ENCODE measurements at places on chromosomes 13 and 19.

- no peak for DNase-seq
Measured at GRCh38 chr19:35959040-35959967, 23.1 kb downstream of the LRFN3 start.

DNA sequence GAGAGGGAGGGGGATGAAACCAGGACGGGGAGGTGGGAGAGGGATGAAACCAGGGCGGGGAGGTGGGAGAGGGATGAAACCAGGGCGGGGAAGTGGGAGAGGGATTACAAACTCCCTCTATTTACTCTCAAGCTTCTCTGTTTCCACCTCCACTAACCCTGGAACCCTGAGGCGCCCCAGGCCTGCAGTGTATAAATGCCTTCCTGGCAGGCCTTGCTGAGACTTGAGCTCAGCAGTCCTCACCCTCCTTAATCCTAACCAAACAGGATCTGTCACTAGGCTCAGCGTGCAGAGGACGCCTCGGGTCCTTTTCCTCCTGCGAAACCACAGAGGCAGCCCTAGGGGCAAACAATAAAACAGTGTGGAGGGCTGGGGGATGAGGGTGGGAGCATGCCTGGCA is 32.1 kb upstream of the OR1M1 start:
- no peak for DNase-seq

DNA sequence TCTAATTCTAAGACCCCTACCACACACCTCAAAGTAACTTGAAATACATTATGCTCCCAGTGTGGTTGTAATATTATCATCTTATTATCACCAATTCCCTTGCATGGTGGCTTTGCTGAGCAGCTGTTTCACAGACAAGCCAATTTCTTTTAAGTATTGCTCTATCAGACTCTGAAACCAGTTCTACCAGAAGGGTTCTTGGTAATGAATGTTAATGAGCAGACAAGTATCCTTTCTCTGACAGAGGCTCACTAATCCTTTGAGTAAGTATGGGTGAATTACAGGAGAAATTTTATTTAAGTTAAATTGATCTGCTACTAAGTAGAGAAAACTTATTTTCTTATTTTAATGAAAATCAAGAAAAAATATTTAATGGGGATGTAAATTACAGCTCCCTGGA is 326.0 kb downstream of the GPC6 start:
- no peak for DNase-seq

DNA sequence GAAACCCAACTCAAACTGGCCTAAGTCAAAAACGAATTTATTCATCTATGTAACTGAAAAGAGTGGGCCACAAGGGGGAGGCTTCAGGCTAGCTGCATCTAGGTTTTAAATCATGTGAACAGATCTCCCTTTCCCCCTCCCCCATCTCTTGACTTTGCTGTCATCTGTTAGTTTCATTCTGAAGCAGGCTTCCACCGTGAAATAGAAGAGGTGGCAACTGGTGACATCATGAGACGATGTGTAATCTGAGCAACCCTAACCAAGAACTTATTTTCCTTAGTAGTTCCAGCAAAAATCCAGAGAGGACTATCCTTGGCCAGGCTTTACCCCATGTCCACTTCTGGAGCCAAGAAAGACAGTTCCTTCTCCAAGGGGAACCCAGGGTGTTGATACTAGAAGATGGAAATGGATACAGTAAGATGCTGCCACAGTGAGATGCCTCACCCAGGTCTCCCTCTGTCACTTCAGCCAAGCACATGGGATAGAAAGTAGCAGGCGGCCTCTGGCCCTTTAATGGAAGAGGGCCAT is 9.4 kb downstream of the SAMD4B start:
- DNase-seq: no peak

DNA sequence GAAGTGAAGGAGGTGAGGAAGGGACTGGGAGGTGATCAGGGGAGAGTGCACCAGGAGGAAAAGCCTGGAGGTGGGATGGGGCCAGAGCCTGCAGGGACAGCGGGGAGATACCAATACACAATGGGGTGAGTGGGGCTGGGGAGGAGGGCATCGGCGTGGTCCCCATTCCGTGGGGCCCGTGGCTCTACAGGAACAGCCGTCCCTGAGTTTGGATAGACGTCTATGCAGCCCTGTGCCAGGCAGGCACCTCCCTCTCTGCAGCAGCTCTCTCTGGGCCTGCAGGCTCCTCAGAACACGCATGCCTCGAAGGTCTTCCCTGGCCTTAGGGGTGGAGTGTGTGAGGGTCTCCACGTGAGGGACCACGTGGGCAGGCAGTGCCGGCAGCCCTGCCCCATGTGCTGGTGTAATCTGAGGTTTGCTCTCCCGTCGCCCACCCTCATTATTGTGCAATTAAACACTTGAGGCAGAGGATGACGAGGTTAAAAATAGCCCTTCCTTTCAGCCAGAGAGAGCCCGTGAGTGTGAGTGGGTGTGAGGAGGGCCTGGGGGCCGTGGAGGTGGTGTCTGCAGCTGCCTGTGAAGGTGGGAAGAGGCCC is 16.5 kb downstream of the C2CD4C start:
- no peak for DNase-seq

- no peak for DNase-seq
Measured at GRCh38 chr19:29259153-29259552, 46.2 kb upstream of the UQCRFS1 start.

- no peak for DNase-seq
Measured at GRCh38 chr19:53461866-53462265, 5.7 kb upstream of the ZNF813 start.

- DNase-seq: no peak
Measured at GRCh38 chr19:3655402-3656072, 28.9 kb upstream of the CACTIN start.

DNA sequence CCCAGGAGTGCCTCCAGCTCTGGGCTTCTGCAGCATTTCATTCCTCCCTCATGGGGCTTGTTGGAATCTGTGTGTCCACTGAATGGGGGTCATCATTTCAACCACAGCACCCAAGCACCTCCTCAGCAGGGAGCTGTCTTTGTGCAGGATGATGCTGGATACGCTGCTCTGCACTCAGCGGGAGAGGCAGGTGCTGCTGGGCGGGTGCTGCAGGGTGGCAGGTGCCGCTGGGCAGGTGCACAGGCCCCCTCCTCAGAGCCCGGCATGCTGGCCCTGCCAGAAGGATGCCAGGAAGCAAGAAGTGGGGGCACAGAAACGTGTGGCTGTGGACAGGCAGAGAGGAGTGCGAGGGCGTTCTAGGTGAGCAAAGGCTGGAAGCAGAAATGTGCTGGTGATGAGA is 121.8 kb upstream of the VSTM2B start:
- no peak for DNase-seq

DNA sequence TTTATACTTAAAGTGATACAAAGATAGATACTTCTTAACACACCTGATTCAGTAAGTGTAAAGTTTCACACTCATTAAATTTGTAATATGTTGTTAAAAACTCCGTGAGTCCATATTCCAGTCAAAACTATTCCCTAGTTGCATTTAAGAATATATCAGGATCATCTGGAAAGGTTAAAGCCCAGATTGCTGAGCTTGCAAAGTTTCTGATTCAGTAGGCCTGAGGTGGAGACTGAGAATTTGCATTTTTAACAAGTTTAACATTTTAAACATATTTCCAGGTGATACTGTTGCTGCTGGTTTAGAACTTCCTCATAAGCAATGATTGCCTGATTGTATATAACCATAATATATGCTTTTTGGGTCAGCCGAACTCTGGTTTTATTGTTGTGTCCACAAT is 1998.6 kb upstream of the PCDH20 start:
- DNase-seq: no peak

DNA sequence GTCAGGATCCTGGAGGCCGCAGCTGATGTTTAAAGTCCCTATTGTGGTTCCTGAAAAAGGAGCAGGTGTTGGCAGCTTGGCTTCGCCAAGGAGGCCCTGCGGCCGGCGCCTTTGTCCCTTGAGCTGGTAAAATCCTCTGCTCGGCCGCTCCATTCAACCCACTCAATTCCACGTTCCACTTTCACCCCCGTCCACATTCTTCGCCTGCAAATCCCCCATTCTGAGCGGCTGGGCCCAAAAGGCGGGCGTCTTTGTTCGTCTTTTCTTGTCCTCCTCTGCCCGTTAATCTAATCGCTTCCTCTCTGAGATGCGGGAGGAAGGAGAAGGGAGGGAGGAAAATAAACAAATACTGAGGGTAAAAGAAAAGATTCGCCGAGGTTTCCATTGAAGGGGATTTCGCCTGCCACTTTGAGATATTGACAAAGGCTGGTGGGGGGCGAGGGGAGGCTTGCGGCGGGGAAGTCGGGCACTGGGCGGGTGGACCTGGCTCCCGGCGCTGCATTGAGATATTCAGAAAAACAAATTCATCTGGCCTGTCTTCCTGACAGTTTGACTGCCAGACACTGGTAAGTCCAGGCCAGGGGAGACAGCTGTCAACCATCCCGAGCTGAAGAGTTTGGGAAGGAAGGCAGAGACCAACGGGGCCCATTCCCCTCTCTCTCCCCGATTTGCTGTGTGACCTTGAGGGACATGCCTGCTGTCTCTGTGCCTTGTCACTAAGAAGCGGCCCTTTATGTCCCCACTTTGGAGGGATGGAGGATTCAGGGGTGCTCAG is 37.6 kb downstream of the ZNRF4 start:
- DNase-seq: no peak

DNA sequence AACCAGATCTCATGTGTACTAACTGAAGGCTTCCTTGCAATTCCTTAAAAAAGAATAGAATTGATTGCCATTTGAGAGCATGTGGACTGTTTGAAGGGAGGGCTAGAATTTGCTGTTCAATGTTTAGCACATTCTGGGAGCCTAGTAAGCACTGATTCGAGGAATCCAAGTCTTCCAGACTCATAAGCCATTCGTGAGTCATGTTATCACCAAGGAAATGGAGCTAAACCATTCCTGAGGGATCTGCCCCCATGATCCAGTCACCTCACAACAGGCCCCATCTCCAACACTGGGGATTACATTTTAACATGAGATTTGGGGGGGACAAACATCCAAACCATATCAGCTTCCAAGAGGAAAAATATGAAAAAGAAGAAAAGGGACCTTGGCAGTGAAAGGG is 276.4 kb downstream of the KCNRG start:
- DNase-seq: no peak

- peak; percentile 62 for DNase-seq
Measured at GRCh38 chr13:46171217-46171616, 10.8 kb downstream of the LCP1 start.

GRCh38 chr19:54106716-54107115 is 4.1 kb downstream of the NDUFA3 start:
- no peak for DNase-seq

DNA sequence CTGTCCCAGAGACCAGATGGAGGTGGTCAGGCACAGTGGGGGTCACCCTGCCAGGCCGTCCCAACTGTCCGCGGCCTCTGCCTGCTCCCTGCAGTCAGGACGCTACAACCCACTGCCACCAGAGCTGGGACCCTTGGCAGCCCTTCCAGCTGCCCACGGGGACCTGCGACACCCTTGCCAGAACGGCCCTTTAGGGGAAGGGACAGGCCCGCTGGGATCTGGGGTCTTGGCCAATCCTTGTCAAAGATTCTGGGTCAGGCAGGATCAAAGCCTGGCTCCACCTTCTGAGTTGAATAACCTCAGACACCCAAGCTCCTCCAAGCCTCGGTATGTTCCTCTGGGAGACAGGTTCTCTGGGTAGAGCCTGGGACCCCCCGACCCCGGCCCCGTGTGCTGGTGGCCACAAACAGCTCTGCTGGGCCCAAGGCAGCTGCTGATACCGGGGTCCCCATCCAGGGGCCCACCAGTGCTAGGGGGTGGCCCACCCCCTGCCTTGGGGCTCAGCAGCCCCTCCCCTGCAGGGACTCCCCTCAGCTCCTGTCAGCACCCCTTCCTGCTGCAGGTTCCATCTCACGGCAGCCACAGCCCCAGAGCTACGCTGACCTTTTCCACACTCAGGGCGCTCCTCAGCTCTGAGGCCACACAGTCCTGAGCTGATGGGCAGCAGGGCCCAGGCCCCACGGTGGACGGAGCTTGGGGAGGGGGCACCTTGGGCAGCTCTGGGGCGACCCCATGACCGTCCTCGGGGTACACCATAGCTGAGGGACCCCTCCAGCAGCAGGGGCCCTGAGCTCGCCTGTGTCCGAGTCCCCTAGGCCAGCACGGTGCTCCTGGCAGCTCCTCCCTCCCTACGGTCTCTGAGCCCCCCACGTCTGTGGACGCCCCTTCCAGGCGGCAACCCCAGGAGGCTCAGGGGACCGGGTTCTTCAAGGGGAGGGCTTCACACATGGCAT is 18.4 kb downstream of the SBNO2 start:
- no peak for DNase-seq

- DNase-seq: no peak
Measured at GRCh38 chr13:91406619-91407018, 8.2 kb downstream of the GPC5 start.

- no peak for DNase-seq
Measured at GRCh38 chr19:23420824-23421223, 25.6 kb upstream of the ZNF91 start.

DNA sequence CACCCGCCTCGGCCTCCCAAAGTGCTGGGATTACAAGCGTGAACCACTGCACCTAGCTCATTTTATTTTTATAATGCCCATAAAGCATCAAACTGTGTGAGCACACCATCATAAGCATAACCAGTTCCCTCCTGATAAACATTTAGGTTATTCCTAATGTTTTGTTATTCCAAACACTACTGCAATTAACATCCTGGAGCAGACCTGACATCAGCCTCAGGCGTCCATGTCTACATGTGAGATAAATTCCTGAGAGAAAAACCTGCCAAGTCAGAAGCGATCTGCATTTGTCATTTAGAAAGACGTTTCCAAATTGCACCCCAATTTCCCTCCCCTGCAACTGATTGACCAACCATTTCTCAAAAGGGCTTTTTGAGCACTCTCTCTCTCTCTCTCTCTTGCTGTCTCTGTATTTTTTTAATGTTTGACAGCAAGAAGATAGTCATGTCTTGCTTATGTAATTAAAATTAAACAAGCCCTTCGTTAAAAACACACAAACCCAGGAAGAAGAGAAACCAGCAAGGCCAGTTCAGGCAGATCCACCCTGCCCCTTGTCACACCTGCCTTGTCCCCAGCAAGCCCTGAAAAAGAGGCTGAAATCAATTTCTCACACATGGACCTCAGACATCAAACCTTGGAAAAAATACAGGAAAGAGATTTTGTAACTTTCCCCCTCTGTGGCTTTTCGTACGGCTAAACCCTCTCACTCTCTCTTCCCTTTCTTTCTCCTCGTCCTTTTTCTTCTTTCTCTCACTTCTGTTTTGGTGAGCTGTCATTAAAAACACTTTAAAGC is 9.9 kb downstream of the LYPD3 start:
- DNase-seq: no peak

GRCh38 chr19:3618144-3618810 is 8.3 kb downstream of the CACTIN start:
- DNase-seq: no peak

DNA sequence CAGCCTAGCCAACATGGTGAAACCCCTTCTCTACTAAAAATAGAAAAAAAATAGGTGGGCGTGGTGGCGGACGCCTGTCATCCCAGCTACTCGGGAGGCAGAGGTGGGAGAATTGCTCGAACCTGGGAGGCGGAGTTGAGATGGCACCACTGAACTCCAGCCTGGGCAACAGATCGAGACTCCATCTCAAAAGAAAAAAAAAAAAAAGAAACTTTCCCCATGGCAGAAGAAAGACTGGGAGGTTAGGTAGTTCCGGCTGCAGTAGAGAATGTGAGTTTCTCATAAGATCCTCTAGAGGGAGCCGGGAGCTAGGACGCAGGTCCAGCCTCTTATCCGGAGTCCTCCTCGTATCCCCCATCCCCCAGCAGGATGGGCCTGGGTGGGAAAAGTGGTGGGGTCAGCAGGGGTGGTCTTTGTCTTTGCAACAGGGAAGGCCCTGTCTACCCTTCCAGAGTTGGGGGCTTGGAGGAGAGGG is 13.2 kb upstream of the CREB3L3 start:
- DNase-seq: peak; percentile 56

GRCh38 chr13:32951580-32951979 is 64.6 kb upstream of the KL start:
- no peak for DNase-seq
